Activated CD4-positive, alpha-beta T cell treated with anti-CD3 and anti-CD28 coated beads for 24 hours (primary cell): ENCODE measurements at places on chromosomes 16 and 17.

DNA sequence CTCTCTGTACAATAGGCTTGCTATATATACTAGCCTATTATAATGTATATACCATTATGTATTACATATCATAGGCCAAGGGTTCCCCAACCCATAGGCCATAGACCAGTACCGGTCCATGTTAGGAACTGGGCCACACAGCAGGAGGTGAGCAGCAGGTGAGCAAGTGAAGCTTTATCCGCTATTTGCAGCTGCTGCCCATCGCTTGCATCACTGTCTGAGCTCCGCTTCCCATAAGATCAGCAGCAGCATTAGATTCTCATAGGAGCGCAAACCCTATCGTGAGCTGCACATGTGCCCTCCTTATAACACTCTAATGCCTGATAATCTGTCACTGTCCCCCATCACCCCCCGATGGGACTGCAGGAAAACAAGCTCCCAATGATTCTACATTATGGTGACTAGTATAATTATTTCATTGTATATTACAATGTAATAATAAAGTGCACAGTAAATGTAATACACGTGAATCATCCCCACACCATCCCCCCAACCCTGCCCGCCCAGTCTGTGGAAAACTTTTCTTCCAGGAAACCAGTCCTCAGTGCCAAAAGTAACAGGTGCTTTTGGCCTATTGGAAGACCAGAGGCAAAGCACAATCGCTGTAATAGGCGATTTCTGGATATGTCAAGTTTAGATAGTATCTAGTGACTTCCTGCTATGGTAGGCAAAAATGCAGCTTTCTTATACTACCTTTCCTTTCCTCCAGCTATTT lies 84.1 kb downstream of the MYH11 start:
- no peak for DNase-seq

- no peak for DNase-seq
Observed at GRCh38 chr17:73788111-73788510, 143.9 kb upstream of the SDK2 start.

DNA sequence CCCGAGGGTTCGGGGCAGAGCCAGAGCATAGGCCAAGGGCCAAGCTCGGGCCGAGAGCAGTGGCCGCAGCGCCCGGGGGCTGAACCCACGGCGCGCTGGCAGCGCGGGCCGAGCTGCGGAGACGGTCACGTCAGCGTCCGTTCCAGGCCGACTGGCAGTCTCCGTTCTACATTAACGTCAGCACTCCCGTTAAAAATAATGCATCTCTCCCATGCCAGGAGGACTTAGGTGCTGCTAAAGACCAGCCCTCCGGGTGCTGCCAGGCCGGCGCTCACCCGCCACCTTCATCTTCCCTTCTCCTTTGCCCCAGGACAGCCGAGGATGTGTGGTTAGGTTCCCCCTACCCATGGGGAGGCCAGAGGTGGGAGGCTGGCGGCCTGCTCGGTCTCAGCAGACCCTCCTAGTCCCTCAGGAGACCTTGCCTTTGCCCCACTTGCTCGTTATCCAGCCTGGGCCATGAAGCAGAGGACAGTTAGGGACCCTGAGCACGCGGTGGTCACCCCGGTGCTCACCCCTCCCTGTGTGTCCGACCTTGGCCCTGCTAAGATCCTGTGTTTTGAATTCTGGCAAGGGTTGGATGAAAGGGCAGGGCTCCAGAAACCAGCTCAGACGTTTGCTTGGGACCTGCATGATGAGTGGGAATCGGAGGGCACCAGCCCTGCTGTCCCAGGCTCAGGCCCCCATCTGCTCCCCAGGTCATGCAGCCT lies 572 bp downstream of the MPG start:
- no peak for DNase-seq

GRCh38 chr17:47605011-47605410 lies 44.7 kb upstream of the KPNB1 start:
- no peak for DNase-seq

GRCh38 chr16:56781528-56781961 lies 51.6 kb downstream of the NUP93 start:
- DNase-seq: no peak

- no peak for DNase-seq
Observed at GRCh38 chr16:30619202-30619601, 9.0 kb upstream of the ZNF689 start.

DNA sequence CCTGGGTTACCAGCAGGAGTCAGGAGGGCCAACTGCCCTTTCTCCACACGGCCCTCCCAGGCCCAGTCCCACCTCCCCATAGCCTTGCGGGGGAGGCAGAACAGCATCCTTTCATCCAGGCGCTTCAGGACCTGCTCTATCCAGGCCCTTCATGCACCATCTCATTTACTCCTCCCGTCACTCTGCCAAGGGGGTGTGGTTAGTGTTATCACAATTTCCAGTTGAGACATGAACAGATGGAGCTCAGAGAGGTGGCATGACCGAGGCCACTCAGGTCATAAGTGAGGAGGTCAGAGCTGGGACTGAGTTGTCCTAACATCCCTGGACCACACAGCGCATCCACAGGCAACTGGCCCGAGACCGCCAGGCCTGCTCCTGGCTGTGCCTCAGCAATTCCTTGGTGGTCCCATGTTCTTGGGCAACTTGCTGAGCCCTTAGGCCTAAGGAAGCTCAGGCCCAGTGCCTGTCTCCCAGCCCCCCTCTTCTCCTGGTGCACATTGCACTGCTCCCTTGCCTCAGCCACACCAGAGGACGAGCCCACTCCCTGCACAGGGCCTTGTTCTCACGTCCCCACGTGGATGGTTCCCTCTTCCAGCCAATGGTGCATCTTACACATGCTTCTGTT lies 23.8 kb downstream of the C17orf100 start:
- DNase-seq: no peak

DNA sequence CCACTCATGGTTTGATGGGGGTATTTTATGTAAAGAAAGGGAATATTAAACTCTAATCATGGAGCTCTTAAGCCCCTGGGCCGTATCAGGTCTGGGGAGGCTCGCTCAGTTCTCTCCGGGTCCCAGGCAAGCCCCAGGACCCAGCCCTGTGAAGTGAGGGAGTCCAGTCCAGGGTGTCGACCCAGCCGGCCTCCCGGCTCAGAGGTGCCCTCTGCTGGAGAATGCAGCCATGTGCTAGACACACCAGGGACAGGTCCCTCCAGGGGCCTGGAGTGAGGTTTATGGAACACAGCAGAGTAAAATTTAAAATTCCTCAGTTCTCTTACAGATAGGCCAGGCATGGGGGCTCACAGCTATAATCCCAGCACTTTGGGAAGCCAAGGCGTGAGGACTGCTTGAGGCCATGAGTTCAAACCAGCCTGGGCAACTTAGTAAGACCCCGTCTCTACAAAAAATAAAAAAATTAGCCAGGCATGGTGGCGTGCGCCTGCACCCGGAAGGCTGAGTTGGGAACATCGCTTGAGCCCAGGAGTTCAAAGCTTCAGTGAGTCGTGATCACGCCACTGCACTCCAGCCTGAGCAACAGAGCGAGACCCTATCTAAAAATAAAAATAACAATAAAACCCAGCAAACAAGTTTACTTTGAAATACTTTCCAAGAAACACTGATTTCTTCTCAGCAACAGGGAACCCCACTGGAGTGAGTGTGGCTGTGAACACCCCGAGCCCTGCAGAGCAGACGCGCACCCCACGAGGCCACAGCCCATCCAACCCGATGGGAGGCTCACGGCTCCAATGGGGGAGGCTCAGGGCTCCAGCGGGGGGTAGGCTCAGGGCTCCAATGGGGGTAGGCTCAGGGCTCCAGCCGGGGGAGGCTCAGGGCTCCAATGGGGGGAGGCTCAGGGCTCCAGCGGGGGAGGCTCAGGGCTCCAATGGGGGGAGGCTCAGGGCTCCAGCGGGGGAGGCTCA lies 72.2 kb downstream of the ZNF778 start:
- peak; percentile 63 for DNase-seq

- DNase-seq: no peak
Observed at GRCh38 chr16:898761-899682, 71.8 kb downstream of the LMF1 start.

GRCh38 chr17:75077496-75078283 lies 10.1 kb upstream of the SLC16A5 start:
- DNase-seq: peak; percentile 29

- DNase-seq: no peak
Observed at GRCh38 chr17:16379654-16380053, 1.2 kb upstream of the UBB start.

DNA sequence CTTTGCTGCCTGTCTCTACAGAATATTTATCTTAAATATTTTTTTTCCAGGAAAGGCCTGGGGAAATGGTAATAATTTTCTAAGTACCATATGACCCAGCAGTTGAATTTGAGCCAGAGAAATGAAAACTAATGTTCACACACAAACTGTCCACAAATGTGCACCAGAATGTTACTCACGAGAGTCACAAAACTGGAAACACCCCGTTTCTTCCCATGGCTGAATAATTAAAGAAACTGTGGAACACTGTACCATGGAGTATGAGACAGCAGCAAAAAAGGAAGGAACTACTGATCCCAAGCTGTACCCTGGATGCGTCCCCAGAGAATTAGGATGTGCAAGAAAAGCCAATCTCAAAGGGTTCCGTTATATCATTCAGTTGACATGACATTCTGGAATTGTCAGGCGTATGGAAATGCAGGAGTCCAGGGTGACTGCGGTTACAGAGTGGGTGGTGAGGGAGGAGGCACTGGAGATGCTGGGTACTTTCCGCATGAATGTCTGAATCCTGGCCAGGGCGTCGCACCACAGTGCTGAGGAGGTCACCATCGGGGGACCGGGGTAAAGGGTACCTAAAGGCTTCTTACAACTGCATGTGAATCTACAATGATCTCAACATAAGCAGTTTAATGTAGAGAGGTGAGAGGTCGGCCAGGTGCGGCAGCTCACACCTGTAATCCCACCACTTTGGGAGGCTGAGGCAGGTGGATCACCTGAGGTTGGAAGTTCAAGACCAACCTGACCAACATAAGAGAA lies 34.5 kb downstream of the USP22 start:
- no peak for DNase-seq

GRCh38 chr17:38687286-38687685 lies 12.5 kb upstream of the EPOP start:
- no peak for DNase-seq

DNA sequence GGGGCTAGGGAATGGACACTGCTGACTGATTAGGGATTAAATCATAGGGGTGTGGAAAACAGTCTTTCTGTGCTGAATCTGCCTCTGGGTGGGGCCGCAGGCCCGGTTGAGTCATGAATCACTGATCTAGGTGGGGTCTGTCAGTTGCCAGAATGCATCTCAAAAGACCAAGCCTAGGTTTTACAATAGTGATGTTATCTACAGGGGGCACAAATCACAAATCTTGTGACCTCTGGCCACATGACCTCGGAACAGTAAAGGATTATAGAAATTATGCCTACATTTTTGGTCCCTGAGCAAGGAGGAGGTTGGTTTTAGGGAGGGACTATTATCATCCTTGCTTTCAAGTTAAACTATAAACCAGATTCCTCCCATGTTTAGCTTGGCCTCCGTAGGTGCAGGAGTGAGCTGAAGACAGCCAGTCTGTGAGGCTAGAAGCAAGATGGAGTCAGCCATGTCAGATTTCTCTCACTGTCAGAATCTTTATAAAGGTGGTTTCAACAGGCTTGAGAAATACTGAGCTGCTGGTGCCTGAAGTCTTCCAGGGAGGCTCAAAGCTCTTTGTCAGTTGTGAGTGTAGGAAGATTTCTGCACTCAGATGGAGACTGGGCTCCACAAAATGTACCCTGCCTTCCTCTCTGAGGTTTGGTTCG lies 12.9 kb downstream of the GNGT2 start:
- DNase-seq: no peak

DNA sequence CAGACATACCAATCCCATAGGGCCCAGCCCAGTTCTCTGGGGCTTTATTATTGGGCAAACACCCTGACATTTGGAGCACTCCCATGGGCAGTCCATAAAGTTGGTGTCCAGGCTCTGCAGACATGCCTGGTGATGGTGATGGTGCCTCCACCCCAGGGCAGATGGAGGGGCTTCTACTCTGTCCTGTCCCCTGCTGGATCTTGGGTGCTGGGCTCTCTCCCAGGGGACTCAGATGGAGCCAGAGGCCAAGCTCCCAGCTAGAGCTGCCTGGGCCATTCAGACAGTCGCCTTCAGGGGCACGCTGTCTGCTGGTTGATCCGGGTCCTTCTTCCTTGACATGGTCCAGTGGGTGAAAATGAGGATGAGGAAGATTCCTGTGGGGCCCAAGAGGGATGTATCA lies 10.6 kb downstream of the CDH16 start:
- DNase-seq: no peak

DNA sequence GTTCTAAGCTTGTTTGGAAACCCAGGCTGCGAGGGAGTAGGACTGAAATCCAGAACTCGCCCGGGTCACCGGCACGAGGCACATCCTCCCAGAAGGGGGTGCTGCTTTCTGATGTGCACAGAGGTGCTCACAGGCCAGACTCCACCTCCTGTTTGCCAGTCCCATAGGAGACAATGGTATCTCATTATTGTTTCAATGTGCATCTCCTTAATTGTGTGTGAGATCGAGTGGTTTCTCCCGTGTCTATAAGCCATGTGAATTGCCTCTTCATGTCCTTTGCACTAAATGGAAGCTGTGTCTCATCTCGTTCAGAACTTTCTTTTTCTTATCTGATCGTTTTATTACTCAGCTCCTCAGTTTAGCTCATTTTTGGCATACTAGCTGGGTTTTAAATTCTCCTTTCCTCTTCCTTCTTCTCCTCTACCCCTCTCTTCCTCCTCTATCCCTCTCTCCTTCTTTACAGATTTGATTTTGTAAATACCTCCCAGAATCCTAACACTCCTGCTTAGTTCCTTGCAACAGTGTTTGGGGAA lies 32.1 kb upstream of the PRKCB start:
- peak; percentile 63 for DNase-seq

DNA sequence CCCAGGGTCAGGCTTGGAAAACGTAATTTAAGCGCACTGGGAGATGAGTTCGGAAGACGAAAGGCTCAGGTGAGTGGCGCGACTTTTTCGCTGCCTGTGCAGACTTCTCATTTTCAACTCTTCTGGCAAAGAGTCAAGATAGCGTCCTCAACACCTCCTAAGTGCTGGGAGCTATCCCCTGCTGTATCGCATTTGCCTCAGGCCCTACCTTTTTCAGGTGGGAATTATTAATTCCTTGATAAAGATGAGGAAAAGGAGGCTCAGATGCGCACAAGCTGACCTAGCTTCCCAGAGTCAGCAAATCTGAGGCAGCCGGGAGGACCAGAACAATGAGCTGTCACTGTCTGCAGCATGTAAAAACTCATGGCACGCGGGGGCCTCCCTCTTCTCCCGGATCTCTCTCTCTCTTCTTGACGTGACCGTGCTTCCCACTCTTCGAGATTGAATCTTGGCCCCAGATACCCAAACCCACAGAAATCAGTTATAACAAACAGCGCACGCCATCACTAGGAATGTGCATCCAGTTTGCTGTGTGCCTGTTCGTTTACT lies 512 bp upstream of the ADAMTS18 start:
- DNase-seq: no peak

- no peak for DNase-seq
Observed at GRCh38 chr17:39057701-39058206, 90.6 kb upstream of the FBXO47 start.

GRCh38 chr16:87392821-87393679 lies 914 bp downstream of the MAP1LC3B start:
- no peak for DNase-seq

GRCh38 chr16:56363181-56363716 lies 62.1 kb downstream of the AMFR start:
- no peak for DNase-seq
